Activated CD8-positive, alpha-beta memory T cell treated with anti-CD3 and anti-CD28 coated beads, Interleukin-2, amount 50 U/mL, for 4 hours (primary cell): ENCODE measurements at places on chromosomes 4 and X.

DNA sequence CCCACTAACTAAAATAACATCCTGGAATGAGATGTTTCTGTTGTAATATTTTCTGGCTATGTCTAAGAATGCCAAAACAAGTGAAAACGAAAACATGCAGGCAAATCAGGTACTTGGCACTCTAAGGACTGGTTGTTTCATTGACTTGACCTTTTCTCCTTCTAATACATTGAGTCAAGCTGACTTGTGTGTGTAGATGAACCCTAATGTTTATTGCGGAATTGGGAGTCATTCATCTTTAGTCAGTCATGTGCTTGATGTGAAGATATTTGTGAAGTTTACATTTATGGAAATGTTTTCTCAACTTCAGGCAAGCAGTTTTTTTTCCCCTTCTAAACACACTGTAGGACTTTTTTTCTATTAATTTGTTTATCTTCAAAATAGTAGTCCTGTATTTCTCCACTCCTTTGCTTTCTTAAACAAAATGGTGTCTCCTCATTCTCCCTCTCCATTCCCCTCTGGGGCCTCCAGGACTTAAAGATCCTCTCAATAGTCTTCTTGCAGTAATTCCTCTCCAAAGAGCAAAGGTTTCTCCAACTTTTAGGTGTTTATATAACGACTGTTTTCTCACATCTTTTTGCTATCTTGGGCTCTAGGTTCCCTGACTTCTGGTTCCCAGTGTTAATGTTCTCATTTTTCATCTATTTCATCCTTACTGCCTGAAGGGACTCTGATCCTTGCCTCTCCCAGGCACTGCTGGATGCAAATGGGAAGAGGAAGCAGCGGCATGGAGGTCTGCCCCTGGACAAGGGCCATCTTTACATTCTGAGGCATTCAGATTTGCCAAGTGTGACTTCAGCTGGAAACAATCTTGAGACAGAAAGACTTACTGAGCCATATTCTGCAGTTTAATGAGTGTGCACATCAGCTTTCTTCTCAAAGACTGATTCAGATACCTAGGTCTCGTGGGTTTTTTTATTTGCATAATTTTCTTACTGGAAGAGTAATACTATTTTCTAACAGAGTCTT lies 166.4 kb downstream of the ARHGAP6 start:
- no peak for DNase-seq

DNA sequence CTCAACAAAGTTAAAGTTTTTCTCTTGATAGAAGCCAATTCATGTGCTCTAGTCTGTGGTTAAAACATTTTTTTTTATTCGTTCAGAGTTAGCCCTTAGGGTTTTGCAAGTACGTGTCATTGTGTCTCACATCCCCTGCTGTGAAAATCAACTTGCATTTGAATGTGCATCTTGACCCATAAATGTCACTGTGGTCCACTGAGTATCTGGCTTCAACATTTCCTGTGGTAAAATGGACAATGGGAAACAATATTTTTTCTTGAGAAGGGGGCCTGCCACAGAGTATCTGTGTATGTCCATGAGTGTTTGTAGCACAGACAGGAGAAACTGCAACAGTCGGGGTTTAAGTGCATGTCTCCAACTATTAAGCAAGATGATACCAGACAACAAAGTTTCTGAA lies 554.8 kb upstream of the TENM3 start:
- DNase-seq, result no peak

GRCh38 chr4:94826206-94826605 lies 68.5 kb downstream of the BMPR1B start:
- DNase-seq, result no peak

- DNase-seq, result no peak
Measured at GRCh38 chrX:130261296-130261893, 7.3 kb downstream of the ZNF280C start.

DNA sequence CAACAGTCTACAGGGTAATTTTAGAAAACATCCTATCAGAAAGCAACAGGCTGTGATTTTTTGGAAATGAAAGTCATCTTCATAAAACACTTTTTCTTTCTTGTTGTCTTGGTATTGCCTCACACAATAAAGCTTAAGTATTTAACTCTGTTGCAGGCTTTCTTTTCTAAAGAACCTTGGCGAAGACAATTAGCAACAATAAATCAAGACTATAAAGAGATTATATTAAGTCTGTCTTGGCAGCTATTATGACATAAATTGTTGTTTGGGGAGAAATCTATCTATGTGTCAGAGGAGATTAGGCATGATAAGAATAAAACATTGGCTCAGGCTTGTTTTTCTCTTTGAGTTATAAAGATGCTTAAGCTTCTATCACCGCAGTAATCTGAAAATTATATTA lies 1774.8 kb downstream of the ARAP2 start:
- DNase-seq, result no peak

DNA sequence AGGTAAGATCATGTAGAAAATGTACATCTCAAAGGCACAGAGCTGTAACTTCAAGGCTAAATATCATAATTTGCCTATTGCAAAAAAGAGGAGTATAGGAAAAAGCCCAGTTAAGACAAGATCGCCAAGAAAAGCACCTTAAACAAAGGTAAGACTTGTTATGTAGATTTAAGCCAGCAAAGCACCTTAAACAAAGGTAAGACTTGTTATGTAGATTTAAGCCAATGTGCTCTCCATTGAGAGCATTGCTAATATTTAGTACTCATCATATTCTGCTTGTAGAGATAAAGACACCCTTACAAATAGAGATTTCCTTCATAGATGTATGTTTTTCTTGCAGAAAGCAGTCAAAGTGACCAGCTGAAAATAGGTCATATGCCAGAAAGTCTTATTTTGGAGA lies 115.8 kb downstream of the ADAM29 start:
- DNase-seq, result no peak

GRCh38 chr4:185716577-185717376 lies 95.2 kb downstream of the SORBS2 start:
- DNase-seq, result no peak

DNA sequence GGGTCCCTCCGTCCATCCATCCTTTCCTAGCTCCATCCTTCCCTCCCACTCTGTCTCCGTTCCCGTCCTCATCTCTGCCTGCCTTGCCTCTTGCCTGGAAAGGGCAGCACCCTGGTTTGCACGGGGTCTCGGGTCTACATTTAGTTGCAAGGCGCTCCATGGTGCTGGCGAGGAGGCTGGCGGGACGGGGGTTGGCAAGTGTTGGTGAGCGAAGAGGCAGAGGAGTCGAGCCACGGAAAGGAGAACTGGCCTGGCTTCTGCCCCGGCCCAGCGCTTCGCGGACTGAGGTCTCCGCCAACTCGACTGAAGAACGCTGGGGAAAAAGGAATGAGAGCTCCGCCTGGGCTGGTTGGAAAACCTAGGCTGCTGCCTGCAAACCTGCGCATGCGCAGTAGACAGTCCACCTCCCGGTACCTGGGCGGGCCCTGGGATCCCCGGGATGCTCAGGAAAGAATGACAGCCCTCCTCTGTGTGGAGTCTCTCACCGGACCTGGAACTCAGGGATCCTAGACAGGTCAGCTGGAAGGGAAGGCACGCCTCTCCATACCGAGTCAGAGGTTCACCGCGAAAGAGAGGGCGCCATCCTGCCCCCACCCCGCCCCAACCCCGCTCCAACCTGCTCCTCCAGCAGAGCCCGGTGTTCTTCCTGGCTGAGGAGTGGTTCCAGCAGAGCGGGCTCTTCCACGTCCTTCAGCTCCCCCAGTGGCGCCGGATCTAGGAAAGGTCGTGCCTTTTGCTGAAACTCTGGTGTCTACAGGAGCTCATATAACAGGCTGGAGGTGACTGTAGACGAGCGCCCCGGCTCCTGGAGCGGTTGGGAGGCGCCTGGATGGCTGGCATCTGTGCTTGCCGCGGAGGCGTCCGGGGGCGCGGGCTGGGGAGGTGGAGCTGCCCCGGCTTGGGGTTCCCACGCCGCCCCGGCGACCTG lies 6.0 kb downstream of the FRG2 start:
- no peak for DNase-seq

DNA sequence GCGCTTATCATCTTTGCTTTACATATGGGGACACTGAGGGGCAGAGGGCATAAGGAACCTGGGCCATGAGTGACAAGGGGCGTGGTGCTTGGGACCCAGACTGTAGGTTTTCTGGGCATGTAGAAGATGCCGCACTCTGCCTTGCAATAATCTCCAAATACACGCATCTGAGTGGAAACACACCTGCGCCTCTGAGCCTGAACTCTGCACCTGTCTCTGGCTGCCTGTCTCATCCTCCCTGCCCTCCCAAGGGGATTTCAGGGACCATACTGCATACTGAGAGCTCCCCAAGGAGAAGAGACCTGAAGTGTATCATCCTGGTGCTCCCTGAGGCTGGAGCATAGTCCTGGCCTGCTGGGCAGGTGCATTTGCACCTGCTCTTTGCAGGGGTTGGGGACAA lies 34.7 kb upstream of the ASMTL start:
- DNase-seq, result no peak

DNA sequence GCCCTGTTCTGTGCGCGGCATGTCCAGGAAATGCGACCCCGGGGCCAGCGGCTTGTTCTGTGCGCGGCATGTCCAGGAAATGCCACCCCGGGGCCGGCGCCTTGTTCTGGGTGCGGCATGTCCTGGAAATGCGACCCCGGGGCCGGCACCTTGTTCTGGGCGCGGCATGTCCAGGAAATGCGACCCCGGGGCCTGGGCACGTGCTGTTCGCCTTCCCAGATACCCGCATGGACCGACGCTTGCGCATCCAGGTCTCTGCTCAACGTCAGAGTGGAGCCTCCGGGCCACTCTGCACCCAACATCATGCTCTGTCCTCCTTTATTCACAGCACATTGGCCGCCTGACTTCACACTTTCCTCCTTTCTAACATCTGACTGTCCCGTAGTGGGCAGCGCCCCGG lies 75.8 kb upstream of the PSAPL1 start:
- no peak for DNase-seq

GRCh38 chr4:8173492-8174242 lies 15.1 kb upstream of the ABLIM2 start:
- no peak for DNase-seq

- no peak for DNase-seq
Measured at GRCh38 chr4:125961626-125962025, 646.9 kb downstream of the FAT4 start.

DNA sequence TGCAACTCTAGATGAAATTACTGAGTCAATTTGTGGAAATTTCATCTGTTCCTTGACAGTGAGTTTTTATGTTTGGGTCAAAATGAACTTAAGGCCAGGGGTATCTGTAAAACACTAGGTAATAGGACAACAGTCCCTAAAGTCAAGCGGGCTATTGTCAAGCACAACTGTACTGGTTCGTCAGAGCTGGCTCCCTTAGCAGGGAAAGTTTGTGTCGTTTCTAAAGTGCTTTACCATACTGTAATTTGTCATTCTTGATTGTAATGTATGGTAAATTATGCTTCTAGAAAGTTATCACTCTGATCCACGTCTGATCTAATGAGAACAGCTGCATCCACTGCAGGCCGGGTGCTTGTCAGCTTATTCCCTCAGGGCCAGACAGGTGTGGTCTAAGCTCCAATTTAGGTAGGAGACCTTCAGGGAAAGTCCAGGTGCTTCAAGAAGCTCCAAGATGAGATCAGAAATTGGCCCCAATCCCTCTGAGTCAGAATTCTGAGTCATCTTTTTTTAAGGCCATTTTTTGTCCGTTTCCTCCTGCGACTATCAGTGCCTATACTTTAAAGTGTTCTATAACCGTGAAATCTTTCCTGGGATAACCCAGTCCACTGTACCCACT lies 92.2 kb downstream of the PALLD start:
- DNase-seq, result no peak

GRCh38 chr4:105417624-105418023 lies 56.2 kb downstream of the PPA2 start:
- no peak for DNase-seq

DNA sequence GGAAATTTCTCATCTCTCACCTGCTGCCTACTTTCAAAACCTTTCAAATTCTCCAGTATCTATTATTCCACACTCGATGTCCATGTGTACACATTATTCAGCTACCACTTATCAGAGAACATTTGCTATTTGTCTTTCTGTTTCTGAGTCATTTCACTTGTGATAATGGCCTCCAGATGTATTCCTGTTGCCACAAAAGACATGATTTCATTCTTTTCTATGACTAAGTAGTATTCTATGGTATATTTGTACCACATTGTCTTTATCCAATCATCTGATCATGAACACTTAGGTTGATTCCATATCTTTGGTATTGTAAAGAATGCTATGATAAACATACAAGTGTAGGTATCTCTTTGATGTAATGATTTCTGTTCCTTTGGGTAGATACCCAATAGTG lies 310.1 kb upstream of the SPOCK3 start:
- no peak for DNase-seq

- no peak for DNase-seq
Measured at GRCh38 chr4:140037353-140038030, 116.5 kb downstream of the MAML3 start.

GRCh38 chrX:23699636-23700194 lies 32.4 kb downstream of the PRDX4 start:
- DNase-seq, result peak; percentile 41

GRCh38 chr4:159455675-159456237 lies 352.9 kb downstream of the RAPGEF2 start:
- no peak for DNase-seq

GRCh38 chr4:55409468-55410171 lies 13.9 kb downstream of the TMEM165 start:
- DNase-seq, result no peak

- no peak for DNase-seq
Measured at GRCh38 chrX:7233580-7234406, 85.8 kb upstream of the PUDP start.
